NCI-H1092 (cell line): ENCODE measurements at places on chromosomes 11 and 22.

DNA sequence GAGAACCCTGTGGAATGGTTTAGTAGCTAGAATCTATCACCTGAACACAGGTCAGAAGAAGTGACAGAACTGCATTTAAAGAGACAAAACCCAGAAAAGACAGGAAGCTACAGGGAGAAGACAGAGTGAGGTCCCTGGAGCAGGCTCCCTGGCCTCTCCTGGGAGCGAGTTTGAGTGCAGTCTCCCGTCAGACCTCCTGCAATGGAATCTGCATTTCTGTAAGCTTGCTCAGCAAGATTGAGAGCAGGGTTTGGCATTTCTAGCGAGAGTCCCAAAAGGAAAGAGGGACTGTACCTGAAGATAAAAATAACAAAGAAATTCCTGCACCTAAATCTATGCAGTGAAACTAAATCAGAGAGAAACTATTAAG is 74.2 kb downstream of the MORC2 start:
- no peak for DNase-seq

- DNase-seq: no peak
Observed at GRCh38 chr11:61132646-61133045, 28.6 kb downstream of the VPS37C start.

DNA sequence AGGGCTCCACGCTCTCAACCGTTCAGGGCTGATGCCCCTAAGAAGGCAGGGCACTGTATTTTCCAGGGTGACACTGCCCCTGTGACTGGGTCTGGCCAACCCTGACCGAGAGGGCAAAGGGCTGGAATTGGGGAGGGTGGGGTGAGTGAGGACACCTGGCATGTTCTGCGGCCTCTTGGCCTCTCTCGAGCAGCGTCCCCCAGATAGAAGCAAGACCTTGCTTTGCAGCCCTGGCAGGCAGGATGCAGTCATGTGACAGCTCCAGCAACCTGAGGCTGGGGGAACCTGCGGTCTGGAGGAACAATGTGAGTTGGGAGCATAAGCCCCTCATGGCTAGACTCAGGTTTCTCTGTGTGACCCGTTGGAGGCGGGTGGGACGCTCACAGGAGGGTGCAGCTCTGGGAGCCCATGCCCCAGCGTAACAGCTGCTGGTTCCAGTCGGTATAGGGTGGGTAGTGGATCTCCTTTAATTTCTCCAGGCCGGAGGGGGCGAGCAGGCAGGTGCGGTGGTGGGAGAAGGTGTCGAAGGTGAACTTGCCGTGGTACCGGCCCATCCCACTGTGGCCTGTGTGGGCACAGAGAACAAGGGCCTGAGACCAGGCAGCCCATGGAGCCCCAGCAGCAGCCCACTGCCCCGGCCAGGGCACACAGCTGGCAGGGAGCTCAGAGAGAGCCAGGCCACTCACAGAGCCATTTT is 11.4 kb downstream of the ALDH3B2 start:
- no peak for DNase-seq

DNA sequence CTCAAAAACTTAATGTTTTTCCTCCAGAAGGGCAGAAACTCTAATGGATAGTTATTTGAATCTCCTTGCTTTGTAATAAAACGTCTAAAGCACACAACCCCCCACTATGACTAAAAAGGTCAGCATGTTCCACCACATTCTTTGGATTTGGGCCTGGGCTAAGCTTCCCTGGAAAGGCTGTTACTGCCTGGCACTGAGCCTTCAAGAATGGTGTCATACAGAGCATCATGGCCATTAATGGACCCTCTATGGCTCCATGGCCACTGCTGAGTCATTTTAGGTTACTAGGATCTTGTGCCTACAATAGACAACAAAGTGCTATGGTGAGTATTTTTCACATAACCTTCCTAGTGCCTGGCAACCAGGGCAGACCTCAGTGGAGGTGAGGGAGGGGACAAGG is 242.6 kb upstream of the FAT3 start:
- DNase-seq: no peak

DNA sequence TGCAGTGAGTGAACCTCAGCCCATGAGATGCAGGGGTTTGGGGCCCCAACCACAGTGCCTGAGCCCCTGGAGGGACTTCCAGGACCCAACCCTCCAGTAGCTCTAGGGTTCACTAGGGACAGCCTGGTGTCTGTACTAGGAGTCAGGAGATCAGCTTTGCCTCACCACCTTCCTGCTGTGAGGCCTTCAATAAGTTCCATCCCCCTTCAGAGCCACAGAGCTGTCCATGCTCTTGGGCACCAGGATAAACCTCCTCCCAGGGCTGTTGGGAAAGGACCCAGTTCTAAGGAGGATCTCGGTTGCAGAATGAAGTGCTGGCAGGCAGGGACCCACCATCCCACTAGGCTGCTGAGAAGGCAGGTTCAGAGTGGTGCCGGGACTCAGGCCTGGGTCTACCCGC is 9.7 kb downstream of the ARHGEF17 start:
- no peak for DNase-seq

GRCh38 chr22:23859201-23859600 is 1.5 kb downstream of the SLC2A11 start:
- DNase-seq: no peak

GRCh38 chr11:17098038-17098437 is 20.6 kb upstream of the RPS13 start:
- DNase-seq: no peak

- DNase-seq: no peak
Observed at GRCh38 chr11:27611390-27611789, 88.9 kb downstream of the BDNF start.

- DNase-seq: no peak
Observed at GRCh38 chr11:122749005-122749687, 89.2 kb upstream of the CRTAM start.

DNA sequence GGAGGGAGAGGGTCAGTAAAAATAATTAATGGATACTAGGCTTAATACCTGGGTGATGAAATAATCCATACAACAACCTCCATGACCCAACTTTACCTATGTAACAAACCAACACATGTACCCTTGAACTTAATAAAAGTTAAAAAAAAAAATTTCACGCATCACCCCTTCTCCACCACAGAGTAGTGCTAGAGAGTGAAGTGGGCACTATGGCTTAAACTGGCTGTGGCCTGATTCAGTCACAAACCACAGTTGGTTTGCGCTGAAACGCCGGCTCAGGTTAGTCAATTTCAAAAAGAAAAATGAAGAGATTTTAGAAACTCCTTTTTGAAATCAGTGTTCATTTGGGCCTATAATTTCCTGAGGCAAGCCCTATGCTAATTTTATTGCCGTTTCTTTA is 144.3 kb downstream of the TRPC6 start:
- DNase-seq: no peak

DNA sequence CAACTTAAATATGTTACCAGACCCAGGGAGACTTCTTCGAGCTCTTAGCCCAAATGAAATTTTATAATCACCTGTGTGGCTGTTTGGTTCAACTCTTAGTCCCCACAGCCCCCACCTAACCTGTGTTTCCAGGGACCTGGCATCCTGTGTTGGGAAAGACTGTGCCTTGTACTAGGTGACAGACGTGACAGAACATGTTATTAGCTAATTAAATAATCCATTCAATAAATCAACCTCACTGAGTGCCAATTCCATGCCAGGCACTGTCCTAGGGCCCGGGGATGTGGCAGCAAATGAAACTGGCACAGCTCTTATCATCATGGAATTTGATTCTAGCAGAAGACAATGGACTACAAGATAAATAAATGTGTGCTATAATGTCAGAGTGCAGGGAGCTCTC is 431.9 kb downstream of the MIAT start:
- DNase-seq: no peak

DNA sequence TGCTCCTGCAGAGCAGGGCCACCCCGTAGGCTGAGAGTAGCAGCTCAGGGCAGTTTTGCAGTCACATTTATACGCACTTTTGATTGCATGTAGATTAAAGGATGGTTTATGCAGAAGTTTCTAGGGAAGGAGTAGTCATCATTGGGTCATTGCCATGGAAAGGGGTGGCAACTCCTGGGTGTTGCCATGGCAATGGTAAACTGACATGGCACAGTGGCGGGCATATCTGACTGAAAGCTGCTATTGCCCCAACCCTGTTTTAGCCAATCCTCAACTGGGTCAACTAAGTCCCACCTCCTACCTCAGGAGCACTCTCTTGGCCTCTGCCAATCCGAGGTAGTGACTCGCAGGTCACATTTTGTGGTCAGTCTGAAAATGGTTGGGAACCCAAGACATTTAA is 2.4 kb upstream of the ARSA start:
- no peak for DNase-seq

DNA sequence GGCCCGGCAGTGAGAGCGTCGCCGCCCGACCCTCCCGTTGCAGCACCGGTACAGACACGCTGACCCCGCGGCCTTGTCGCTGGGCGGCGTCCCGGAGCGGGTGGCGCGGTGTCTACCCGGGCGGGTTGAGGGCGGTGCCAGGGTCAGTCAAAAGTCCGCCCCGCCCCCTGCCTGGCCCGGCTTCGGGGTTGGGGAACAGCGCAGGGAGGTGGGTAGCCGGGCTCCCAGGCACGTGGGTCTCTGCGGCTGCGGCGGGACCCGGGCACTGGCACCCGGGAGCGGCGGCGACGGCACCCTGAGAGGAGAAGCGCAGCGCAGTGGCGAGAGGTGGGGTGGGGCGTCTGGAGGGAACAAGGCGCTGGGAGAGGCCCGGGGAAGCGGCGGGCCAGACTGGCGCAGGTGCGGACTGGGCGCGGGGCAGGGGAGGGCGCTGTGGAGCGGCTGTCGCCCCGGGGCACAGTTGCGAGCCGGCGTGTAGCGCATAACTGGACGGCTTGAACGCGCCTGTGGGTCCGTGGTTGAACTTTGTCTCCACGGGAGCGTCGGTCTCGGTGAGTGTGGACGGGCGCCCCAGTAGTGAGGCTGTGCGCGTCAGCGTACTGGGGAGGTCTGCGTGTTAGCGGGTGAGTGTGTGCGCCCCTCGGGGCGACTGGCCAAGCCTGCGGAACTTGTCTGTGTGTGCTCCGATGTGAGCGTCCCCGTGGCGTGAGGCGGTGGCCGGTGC is at the start of gene P2RY2:
Gene P2RY2, plus strand, starts transcription at position 176 of the 724 bp plus-strand sequence. CDS start 15,879 bp downstream, outside the sequence.
- DNase-seq: no peak

DNA sequence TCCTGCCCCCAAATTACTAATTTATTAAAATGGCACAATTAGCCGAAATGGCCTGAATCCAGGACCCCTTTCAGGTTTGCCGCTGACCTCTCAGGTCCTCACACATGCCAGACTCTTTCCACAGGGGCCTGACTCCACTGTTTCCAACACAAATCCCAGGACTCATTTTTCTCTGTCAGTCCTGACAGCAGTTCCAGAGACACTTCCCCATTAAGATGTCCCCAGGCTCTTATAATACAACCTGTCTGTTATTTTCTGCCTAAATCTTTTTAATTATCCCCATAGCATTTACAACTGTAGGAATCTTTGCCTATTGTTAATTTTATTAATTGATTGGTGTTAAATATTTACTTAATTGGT is 9.4 kb upstream of the IGLL5 start:
- no peak for DNase-seq

DNA sequence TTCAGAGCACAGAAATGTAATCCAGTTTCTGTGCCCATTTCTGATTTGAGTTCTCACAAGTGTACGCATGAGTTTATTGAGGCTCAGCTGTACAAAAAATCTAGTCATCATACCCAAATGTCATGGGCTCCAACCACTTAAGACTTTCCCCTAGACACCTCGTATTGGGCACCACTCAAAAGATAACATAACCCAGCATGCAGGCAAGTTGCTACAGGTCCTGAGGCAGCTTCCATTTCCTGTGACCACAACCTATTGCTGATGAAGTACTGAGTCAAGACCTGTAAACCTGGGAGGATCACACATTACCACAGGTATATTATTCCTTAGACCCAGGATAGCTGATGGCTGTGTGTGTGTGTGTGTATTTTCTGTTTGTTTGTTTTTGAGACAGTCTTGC is 95.2 kb downstream of the MRTFA start:
- no peak for DNase-seq

DNA sequence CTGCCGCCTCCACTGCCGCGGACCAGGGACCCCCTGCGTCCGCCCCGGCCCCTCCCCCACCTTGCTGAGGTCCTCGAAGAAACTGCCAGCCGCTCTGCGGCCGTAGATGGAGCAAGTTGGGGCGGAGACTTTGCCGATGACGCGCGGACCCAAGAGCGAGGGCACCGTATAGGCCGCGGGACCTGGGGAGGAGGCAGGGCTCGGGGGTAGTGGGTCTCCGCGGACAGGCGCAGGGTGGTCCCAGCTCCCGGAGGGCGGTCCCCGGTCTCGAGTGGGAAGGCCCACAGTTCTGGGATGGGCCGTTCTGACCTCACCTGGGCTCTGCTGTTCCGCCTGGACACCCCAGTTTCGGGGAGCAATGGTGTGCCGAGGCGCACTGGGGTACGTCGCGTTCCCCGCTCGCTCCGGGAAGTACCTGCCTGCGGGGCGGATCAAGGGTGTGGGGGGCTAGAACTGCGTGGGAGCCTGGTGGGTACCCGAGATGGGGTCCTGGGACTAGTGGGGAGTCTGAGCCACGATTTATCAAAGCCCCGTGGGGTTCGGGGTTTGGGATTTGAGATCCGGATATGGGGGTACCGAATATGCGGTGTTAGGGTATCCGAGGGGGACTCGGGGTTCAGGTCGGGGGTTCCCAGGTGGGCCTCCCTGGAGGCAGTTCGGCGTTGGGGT is 1.2 kb upstream of the TYMP start:
- DNase-seq: no peak

- DNase-seq: no peak
Observed at GRCh38 chr22:29463629-29464028, 16.4 kb upstream of the NEFH start.

DNA sequence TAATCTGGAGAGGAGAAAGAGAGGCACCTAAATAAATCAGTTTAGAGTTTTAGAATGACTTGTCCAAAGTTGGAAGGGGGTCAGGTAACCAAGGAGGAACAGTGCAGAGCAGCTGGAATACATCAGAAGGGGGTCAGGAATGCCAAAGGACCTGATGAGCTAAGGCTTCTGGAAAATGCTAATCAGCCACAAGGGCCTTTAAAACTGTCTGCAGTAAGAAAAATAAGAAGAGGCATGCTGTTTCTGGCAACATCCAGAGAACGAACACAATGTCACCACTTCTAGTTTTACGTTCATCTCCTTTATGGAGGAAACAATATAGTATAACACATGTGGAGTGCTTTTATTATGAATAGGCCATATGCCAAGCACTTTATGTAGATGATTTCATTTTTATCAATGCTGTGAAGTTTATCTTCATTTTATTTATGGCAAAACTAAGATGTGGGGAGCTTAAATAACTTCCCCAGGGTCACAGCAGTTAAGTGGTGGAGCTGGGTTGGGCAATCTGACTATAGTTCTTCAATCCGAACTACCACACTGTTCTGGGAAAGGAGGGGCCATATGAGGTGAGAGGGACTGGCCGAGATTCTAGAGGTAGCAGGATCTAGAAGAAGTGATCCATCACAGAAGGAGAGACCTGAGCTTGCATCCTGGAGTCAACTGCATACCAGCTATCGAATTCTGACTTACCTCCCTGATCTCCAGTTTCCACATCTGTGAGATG is 22.6 kb downstream of the ACO2 start:
- DNase-seq: no peak
